NCI-H524 treated with DMSO at 0.1 percent for 48 hours (cell line): ENCODE measurements at places on chromosomes 5 and 9.

DNA sequence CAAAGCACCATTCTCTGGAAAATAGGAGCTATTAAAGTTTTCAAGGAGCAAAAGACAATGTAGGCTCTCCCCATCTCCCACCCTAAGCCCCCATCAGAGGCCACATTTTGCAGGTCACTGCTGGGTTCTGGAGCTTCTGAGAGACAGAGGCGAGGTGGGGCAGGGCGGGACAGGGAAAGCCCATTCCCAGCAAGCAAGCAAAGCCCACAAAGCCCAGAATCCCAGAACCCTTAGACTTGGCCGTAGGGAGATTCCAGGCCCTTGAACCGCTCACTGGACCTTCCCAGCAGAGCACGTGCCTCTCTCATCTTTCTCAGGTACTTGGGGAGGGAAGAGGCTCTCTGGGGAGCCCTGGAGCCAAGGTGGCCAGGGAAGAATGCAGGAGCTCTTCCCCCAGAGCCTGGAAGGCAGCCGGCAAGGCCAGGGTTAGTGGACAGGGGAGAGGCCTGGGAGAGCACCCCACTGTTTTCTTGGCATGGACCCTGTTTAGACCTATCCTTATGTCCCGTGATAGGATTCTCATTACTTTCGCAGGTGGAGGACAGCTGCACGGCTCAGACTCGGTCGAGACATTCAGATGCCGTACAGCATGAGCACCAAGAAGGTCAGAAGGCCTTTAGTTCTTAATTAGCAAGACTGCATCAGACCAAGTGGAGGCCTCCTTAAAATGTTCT lies 52.4 kb downstream of the ZNF354C start:
- no peak for DNase-seq

DNA sequence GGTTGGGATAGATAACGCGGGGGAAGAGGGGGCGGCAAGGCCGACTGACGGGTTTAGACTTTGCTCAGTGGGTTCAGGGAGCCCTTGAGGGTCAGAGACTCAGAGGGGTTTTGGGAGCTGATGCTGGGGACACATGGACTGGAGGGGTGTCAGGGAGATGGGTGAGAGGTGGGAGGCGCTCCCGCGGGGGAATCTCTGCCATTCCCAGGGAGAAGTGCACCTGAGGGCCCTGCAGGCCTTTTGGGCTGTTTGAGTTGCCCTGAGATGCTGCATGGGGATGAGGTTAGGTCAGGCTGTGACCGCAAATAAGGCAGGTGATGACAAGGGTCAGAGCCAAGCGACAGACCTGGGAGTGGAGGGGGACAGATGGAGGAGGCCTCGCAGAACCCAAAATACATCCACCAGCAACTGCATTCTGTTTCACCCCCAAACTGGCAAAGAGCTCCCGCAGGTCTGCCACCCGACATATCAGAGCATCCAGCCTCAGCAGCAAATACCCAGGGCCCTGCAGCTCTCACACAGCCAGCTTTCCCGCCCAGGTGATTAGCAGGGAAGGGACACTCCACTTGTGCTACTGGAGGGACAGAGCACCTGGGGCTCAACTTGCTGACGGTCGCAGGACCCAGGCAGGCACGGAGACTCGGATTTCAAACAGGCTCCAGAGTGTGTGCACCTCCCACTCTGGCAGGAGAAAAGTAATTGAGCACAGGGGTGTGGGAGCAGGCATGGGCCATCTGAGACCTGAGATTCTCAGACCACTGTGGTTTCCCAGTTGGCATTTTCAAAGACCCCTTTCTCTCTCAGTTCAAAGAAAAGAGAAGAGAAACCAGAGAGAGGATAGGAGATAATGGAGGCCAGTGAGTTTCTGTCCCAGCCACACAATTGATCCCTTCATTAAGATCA lies 26.4 kb downstream of the TMOD1 start:
- no peak for DNase-seq

DNA sequence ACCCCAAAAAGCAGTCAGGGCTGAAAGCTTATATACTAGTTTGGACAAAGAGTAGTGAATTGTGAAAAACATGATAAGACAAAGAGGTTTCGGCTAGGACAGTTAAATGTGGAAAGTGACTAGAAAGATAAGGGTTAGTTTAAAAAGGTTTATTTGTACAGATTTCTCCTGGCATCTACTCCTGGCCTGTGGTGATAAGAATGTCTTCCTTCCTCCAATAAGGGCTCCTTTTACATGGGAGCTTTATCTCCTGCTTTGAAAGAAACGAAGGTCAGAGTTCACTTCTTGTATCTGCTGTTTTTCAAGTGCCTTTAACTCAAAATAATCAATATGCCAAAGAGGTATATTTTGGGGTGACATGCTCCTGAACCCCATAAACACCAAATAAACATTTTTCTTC lies 776.1 kb upstream of the COX7C start:
- no peak for DNase-seq

DNA sequence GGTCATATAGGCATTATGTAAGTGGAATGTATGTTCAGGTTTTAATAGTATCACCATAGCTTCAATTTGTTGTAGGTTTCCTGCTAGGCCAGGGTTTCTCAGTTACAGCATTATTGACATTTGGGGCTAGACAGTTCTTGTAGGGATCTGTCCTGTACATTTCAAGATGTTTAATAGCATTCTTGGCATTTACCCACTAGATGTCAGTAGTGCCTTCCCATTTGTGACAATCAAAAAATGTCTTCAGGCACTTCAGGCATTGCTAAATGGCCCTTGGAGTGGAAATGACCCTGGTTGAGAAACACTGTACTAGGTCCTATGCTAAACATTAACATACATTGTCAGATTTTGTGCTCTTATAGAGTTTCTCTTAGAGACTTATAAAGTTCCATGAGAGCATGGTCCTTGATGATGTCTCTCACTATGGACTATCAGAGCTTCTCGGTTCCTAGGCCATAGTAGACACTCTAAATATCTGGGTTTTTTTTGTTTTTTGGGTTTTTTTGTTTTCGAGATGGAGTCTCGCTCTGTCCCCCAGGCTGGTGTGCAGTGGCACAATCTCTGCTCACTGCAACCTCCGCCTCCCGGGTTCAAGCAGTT lies 1.4 kb downstream of the KIF20A start:
- DNase-seq: peak; percentile 42

DNA sequence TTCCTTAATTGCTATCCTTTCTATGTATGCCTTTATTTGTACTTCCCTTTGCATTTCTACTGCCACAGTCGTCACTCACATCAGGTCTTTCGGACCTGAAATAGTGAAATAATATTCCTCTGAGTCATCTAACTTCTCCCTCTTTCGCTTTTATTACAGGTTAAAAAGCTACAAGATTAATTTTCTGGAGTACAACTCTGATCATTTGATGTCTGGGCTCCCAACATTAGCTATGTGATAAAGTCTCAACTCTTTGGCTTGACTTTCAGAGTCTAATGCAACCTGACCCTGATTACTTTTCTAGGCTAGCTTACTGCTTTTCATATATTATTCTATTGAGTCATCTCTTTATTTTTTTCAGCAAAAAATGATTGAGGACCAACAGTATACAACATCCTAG lies 638.8 kb upstream of the WWC1 start:
- no peak for DNase-seq

GRCh38 chr5:172775326-172776234 lies 4.6 kb upstream of the DUSP1 start:
- DNase-seq: no peak

DNA sequence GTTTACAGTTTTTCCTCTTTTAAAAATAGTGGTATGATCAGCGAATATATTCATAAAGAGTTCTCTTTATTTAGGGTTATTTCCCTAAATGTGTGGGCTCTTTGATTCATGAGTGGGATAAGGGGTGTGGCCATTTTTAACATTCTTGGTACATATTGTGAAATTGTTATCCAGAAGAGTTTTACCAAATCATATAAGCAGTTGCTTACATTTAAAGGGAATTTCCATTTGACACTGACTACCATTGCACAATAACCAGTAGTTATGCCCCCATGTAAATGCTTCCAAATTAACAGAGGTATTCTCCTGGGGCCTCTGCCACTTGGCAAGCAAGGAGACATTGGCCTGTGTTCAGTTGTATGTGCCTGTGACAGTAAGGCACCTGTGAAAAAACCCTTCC lies 27.2 kb downstream of the SLC25A48 start:
- DNase-seq: no peak

DNA sequence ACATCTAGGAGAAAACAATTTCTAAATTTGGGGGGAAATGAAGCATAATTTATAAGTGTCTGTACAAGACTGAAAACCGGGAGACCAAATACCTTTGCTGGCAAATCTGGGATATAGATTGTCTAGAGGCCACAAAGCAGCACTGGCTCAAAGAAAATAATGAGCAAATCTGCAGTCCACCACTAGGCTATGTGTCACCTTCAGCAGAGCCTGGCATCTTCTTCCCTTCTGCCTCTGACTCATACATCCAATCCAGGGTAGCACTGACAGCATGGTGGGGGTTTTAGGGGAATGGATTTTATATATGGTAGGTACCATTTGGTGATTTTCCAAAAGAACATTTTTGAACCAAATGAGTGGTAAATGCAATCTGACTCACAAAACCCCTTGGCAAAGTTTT lies 12.8 kb downstream of the FAM81B start:
- no peak for DNase-seq

DNA sequence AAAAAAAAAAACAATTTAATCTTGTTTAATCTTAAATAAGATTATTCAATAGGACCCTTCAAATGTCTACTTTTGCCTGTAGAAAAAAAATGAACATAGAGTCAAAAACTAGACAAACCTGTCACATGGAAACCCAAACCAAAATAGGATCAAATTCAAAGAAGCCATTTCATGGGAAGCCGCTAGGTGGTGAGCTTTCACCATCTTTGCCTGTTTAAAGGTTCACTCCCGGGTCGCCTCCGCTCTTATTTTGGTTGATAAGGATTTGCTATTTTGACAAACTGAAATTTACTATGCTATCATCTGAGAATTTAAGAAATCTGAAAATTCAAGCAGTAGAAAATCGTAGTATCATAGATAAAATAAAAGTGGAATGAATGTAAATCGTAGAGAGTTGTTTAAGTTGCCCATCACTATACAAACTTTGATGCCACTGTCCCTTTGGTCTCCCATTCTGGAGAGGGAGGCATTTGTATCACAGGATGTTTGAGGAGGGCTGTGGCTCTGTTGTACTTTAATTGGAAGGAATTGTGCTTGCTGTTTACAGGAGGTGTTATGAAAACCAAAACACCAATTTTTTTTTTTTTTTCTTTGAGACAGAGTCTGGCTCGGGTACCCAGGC lies 43.5 kb upstream of the DNAH5 start:
- no peak for DNase-seq

GRCh38 chr9:847505-847904 lies 6.0 kb downstream of the DMRT1 start:
- DNase-seq: no peak

GRCh38 chr5:142866563-142867275 lies 96.5 kb downstream of the ARHGAP26 start:
- no peak for DNase-seq

- DNase-seq: peak; percentile 70
Measured at GRCh38 chr9:124343533-124344290, 71.5 kb downstream of the PSMB7 start.

DNA sequence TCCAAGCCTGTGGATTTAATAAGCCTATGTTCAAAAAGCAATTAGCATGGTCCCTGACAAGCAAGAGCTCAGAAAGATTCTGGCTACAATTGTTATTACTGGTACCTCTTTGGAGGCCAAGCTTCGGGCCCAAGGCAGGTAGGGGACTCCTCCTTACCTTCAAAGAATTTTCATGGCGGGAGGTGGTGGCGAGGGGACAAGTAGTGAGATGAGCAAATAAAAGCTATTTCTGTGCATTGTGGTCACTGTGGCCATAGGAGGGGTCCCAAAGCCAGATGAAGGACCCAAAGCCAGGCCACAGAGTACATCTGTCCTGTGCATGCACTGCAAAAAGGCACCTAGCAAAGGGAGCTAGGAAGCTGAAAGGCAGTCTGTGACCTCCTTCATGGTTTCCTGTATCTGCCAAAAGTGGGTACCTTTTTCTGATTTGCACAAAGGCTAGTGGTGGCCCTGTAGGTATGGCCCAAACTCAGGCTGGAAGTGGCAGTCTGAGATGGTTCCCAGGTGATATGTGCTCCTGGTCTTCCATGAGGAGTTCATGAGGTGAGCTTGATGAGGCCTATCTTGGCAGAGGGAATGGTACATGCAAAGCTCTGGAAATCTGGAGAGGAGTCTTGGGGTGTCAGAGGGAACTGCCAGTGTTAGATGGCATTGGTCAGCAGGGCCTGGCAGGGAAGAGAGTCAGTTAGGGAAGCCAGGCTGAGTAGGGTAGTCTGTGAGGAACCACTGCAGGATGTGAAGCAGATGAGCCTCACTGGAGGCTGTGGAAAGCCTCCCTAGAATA lies 3.3 kb upstream of the CXXC5 start:
- no peak for DNase-seq

- peak; percentile 5 for DNase-seq
Measured at GRCh38 chr5:31192442-31192841, 1.0 kb upstream of the CDH6 start.

GRCh38 chr9:86925686-86926085 lies 21.6 kb downstream of the GAS1 start:
- DNase-seq: no peak

DNA sequence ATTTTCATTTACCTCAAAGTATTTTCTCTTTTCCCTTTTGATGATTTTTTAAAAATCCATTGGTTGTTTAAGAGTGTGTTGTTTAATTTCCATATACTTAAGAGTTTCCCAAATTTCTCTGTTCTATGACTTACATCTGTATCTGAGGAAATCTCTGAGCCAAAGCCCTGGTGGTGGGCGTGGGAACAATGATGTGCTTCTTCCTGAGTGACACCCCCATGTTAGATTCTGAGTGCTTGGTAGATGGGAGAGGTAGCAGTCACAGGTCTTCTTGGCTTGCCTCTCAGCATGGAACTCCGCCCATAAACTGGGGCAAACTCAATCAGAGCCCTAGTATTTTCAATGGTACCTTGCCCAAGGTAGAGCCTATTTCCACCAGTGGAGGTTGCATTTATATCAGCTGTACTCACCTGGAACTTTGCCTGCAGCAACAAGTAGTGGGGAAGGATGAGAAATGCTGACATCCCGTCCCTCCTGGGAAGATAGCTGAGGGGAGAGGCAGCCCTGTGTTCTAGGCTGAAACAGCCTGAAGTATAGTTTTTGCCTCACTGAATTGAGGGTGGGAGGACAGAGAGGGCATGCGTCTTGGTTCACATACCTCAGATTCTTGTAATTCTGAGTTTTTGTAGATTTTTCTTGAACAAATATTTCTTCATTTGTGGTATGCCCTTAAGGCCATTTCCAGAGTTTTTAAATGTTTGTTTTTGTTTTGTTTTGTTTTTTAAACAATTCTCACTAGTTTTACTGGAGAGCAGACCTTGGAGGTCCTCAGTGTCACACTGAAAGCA lies 26.4 kb downstream of the C9orf43 start:
- no peak for DNase-seq

DNA sequence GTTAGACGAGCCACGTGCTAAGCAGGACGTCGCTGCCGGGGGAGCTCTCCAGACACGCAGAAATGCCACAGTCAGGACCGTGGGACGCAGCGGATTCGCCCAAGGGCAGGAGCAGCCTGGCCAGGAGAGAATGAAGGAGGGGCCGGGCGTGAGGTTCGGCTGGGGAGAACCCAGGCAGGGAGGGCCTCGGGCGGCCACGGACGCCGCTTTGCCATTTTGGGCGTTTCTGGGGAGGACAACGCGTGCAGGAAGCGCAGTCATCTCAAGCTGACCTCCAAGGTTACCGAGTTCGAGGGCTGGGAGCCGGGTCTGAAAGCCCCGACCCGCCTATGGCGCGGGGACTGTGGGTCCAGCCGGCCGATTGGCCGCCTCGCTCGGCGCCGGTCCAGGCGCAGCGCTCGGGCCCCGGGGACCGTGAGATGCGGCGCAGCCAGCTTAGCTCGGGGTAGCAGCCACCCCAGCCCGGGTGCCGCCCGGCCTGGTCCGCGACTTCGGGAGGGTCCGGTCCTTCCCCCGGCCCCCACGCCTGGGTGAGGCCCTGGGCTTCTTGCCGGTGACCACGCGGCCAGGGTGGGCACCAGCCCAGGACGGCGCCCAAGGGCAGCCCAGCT lies 760 bp upstream of the MAN1B1 start:
- DNase-seq: no peak
